ENCODE measurements at places on chromosomes 11 and 22.

GRCh38 chr22:45966320-45966894 is 10.6 kb downstream of the WNT7B start:
- DNase-seq, result no peak

DNA sequence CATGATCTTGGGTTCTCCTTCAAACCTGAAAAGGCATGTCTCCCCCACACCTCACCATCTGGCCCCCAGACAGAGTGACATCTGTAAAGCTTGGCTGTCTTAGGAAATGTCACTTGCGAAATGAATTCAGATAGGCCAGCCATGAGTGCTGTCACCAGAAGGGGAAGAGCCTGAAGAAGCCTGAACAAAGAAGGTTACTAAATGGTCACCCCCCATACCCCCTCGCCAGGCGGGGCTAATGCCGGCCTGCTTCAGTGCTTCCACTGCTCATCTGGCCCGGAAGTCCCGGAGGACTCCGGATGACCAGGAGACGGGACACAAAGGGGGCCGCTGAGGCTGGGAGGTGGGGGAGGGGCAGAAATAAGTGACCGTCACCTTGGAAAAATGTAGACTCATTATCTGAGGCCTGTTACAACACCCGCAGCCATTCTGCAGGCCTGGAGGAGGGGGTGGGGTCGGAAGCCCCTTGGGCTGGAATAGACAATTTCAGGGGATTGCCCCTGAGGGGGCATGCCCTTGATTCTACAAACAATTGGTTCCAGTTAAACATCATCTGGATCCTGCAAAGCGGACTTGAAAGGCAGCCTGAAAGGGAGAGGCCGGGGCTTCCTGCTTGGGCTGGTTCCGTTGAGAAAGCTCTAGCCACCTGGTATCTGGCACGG is 43.2 kb downstream of the NAT10 start:
- no peak for DNase-seq

DNA sequence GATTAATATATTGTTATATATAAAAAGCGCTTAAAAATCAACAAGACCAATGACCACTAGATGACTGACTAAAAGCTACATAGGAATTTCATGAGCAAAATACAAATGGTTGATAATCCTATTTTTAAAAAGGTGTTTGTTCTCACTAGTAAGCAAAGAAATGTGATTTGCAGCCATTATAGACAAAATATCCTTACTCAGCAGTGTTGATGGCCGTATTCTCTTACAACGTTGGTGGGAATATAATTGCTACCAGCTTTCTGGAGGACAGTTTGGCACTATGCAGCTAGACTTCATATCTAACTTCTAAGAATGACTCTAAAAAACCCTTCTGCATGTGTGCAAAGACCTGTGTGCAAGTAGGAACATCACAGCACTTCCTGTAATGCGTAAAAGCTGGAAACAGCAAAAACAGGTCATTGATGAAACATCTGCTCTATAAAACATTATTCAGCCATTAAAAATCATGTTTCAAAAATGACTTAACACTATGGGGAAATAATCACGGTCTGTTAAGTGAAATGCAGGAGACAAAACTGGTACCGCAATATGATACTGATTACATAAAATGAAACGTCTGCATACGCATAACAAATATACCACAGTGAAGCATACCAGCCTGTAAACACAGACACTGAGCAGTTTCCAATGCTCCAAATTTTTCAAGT is 70.1 kb upstream of the LINC01488 start:
- no peak for DNase-seq

DNA sequence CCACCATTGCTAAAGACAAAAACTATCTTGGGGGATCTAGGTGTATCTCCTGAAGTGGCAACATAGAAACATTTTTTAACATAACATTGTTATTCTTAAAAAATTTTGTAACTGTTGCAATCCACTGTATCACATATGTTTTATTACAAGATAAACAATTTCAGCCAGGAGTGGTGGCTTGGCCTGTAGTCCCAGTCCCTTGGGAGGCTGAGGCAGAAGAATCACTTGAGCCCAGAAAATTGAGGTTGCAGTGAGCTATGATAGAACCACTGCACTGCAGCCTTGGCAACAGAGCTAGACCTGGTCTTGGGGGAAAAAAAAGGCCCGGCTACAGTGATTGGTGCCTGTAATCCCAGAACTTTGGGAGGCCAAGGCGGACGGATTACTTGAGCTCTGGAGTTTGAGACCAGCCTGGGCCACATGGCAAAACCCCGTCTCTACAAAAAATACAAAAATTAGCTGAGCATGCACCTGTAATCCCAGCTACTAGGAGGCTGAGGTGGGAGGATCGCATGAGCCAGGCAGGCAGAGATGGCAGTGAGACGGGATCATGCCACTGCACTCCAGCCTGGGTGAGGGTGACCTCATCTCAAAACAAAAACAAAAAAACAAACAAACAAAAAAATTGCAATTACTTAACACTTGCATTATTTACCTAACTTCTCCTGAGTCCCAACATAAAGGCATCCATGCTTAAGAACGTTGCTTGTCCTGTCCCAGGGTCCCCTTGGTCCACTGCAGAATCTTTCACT is 1.5 kb upstream of the DEPDC5 start:
- DNase-seq, result no peak

- no peak for DNase-seq
Observed at GRCh38 chr11:113604186-113604585, 101.9 kb downstream of the TMPRSS5 start.

GRCh38 chr22:32475468-32476010 is 928 bp downstream of the FBXO7 start:
- DNase-seq, result no peak

- no peak for DNase-seq
Observed at GRCh38 chr11:79226126-79226525, 214.7 kb downstream of the TENM4 start.

DNA sequence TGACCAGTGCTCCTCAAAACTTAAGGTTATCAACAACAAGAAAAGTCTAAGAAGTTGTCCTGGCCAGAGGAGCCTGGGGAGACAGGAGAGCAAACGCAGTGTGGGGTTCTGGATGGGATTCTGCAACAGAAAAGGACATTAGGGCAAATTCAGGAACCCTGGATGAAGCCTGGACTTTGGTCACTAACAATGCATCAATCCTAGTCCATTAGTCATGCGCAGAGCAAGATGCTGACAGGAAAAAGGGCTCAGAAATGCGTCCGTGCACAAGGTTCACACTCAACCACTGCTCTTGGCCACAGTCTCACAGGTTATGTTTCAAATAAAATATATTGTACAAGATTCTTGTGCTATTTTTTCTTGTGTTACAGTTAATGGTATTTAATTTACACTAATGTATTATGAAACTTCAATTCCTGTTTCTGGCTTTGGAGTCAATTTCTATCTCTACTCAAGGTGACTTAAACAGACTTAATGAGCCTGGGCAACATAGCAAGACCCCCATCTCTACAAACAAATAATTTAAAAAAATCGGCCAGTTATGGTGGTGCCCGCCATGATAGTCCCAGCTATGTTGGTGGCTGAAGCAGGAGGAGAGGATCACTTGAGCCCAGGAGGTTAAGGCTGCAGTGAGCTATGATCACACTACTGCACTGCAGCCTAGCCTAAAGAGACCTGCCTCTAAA is 13.6 kb downstream of the GNB1L start:
- DNase-seq, result no peak

GRCh38 chr22:17540481-17540880 is 22.8 kb upstream of the SLC25A18 start:
- DNase-seq, result no peak

GRCh38 chr22:50710221-50710620 is 27.8 kb upstream of the ACR start:
- no peak for DNase-seq

DNA sequence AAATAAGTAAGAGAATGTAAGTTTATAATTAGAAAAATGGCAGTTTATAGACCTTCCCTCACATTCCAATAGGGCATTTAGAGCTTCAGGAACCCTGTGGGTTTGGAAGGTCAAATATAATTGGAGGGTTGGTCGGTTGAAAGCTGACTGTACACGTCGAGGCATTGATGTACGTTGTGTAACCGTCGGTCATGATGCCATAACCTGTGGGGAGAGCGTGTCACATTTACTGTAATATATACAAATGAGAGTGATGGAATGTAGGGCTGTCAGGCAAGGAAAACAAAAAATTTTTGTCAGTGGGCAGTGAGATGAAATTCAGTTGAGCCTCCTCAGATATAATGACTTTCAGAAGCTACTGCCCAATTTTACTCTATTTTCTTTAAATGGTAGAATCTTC is 88.5 kb downstream of the ARL14EP start:
- no peak for DNase-seq

GRCh38 chr22:44758344-44758973 is 6.1 kb downstream of the ARHGAP8 start:
- no peak for DNase-seq

DNA sequence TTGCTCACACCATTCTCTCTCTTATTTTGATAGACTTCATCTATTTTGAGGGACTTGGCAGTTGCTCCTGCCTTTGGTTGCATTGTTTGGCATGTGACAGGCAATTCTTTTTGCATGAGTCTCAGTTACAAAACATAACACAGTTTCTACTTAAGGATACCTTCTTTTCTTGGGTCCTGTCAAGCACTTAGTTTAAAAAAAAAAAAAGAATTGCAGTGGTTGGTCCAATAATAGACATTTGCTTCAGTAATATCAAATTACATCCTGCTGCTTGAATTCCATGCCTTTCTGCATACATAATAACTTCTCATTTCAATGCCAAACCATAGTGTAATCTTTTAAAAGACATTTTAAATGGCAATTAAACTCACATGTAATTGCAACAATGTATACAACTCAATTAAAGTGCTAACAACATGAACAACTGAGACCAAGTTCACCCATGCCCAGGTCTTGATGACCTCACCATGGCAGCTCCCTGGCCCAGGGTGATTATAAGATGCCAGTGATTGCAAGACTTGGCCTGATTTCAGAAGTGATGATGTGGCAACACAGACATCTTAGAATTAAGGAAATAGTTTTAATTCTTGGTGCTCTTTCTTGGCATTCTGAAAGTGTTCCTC is 32.2 kb upstream of the PLET1 start:
- no peak for DNase-seq

DNA sequence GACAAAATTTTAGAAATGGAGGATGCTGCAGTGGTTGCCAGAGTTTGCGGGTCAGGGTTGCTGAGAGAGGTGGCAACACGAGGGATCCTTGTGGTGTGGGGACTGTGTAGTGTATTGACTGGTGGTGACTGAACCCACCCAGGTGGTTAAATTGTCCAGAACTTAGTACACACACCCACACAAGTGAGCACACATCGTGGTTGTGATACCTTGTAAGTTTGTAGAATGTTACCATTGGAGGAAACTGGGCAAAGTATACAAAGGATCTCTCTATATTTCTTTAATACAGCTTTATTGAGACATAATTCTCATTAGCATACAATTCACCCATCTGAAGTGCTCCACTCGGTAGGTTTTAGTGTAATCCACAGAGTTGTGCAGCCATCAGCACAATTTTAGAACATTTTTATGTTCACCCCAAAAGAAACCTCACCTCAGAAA is 56.1 kb downstream of the MED15 start:
- DNase-seq, result no peak

GRCh38 chr11:15059132-15059915 is 14.1 kb upstream of the CALCB start:
- DNase-seq, result no peak

GRCh38 chr11:34548278-34548677 is 34.7 kb upstream of the ELF5 start:
- no peak for DNase-seq

DNA sequence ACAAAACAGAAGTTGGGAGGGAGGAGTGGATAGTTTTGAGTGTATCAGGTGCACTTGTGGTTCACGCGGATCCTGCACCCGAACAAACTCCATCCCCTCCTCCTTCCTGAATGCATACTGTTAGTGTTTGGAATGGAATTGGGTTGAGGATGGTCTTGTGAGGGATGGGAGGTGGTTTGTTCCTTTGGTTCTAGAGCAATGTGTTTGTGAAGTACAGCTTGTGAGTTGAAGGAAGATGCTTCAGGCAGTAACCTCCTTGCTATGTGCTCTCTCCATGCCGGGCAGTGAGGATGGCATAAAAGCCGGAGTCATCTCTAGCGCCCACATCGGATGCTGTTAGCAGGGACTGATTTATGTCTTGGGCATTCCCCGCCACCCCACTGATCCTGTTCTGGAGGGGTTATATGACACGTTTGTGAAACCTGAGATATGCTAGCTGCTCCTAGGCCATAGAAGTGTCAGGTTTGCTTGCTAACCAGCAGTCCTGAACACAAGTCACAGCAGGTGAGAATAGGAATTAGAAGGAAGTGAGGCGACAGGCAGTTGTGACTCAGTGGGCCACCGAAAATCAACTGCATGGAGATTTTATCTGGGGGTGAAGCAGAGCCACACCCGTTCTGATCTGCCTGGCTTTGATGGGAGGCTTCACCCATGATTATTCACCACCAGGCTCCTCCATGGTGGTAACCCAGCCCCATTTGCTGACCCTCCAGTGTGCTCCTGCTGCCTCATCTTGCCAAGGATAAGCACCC is 2.2 kb downstream of the BCR start:
- no peak for DNase-seq

DNA sequence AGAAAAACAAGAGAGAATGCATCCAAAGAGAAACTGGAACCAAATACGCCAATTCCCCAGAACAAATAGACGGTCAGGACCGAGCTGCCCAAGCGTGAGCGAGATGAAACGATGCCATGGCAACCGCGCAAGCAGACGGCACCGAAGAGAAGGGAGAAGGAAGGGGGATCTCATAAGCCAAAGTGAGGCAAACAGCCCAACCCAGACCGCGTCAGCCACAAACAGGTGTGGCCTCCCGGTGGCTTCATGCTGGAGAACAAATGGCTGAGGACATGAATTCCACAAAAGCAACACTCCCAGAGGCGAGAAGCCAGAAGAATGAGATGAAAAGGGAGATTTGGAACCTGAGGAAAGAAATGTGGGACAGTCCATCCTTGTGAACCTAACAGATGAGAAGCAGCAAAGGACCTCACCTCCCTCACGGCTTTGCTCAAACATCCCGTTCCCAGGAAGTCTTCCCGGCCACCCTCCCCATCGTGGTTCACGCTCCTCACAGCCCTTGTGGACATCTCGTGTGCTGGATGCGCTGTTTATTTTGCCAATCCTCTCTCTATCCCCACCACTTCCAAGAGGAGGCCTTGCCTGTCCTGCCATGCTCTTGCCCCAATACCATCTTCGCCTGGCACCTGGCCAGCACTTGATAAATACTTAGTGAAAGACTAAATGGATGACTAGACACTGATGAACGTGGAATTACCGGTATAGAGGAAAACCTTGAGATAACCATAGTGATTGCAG is 89.1 kb upstream of the RTL6 start:
- no peak for DNase-seq

DNA sequence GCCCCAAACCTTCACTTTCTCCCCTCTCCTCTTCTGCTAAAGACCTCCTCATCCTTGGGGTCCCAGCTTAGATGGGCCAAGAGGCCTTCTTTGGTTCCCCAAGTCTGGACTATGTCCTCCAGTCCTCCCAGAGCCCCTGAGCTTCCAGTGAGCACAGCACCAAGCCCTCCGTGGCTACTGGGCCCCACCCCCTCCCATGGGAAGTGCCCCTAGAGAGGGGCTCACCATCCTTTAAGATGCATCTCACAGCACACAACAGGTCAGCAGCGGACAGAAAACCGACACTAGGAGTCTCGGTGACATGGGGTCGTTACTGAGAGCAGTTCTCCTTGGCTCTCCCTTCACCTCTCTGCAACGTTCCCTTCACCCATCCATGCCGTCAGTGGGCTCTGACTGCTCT is 2.7 kb downstream of the LRRC32 start:
- DNase-seq, result no peak

Measured in stimulated activated CD8-positive, alpha-beta memory T cell treated with anti-CD3 and anti-CD28 coated beads, Interleukin-15, amount 100 ng/mL, for 24 hours (primary cell).